Hypothalamus (tissue), 51 donors: ENCODE measurements at places on chromosomes 3 and 15.

DNA sequence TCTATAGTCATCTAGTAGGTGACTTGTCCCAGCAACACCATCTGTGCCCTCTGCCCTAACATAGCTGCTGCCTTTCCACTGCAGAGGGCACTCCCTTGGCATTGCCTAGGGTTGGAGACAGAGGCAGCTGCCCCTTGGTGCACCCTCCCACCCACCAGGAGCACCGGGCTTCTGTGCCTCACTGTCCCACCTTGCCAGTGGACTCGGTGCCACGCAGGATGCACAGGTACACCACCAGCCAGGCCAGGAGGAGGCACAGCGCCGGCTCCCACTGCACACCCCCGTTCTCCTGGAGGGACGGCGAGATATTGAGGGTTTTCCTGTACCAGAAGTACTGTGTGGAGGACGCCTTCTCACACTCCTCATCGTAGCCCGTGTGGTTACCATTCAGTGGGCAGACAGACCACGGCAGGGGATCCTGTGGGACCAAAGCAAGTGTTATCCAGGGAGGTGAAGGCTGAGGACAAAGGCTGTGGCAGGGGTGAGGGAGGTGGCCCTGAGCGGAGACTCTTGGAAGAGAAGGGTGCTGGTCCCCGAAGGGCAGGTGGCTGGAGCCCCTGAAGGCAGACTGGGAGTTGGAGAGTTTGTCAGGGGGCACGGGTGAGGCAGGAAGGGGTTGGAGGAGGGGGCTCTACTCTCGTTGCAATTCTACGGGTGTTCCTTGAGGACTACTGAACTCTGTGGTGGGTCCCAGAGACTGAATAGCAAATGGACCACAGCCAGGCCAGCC lies 20.6 kb downstream of the SLC6A20 start:
- DNase-seq, result no peak

GRCh38 chr3:188827576-188827975 lies 344.2 kb upstream of the TPRG1 start:
- DNase-seq, result no peak

DNA sequence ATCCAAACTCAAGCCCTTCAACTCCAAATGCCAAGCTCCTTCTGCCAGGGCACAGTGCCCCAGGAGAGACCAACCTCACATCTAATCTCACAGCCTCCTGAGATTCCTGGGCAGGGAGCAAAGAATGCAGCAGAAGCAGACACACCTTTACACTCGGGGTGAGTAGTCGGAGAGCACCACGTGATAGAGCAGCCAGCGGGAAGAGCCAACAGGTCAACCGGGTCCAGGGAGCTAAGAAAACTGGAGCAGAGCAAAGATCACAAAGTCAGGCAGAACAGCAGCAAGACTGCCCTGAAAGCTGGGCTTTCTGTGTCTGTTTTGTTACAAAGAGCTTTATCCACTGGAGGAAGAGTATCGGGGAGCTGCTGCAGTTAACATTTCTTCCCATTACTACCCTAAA lies 4.2 kb downstream of the B3GALNT1 start:
- DNase-seq, result no peak

DNA sequence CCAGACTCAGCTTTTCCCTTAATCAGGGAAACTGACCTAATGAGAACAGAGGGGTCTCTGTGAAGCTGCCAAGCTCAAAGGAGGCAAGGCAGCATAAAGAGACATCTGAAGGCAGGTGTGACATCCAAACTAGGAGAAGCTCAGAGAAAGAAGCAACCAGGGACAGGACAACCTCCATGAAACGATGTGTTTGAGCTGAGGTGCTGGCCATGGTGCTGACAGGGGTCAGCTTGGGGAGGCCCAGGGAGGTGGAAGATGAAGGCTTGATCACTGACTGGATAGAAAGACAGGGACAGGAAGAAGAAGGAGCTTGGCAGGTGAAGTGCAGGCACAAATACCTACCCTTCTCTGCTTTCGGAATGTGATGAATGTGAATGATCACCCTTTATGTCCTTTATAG lies 179.5 kb upstream of the NSMCE3 start:
- DNase-seq, result no peak

GRCh38 chr15:81312790-81313543 lies 11.0 kb downstream of the STARD5 start:
- DNase-seq, result no peak

DNA sequence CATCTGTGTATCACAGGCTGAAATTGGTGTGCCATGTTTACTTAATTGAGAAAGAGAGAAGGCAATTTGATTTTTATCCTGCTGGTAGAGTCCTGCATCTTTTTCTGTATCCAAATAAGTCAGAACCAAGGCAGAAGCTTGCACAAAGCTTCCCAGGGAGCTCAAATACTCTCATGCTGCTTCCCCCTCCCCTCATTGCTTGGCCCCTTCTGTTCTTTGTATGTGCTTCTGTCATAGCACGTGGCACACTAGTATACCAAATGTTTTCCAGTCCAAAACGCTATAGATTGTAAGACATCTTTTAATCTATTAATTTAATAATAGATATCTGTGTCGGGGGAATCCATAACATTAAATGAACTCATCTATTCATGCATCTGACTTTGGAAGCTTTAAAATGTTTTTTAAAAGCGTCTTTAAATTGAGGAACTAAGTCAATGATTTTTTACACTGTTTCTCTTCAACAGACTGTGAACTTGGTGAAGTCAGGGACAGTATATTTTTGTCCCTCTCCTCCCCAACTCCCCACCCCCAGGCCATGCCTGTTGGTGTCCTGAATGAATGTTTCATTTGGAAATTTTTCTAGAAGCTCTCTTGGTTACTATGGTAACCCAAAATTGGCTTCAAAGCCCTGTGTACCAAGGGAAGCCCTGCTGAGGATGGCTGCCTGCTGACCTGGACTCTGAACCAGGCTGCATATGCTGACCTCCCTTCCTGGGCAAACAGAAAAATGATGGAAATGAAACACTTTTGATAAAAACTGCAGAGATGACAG lies 26.2 kb upstream of the SLC35G2 start:
- no peak for DNase-seq

DNA sequence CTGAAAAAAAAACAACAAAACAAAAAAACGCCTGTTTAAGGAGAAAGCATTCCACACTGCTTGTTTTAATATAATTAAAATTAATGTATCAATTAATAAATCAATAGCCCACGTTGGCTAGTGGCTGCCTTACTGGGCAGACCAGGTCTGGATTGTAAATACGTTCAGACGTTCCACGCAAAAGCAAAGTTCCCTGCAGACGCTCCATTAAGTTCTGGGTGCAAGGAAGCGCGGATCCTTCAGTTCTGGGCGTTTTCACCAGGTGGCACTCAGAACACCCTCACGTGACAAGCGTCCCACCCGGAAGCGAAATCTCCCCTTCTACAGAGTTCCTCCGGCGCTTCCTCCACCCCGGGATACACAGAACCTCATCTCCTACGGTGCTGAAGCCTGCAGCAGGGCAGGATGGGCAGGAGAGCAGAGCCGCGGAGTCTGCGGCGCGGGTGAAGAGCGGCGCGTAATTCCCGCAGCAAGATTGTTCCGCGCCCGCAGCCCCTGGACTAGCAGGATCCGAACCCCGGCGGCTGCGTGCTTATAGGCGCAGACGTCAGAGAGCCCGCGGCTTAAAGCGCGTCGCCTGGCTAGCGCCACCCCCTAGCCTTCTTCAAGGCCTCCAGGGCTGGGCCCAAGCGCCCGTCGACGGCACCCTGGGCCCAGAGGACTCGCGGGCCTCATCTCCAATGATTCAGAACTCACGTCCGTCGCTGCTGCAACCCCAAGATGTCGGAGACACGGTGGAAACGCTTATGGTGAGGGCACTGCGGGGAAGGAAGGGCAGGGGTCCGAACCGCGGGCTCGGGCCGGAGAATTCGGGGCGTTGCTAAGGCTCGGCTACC lies at the start of gene SLC25A38:
SLC25A38 (plus strand) TSS at position 326 of the 836 bp plus-strand sequence; CDS start at position 681, 355 bp downstream.
- no peak for DNase-seq

DNA sequence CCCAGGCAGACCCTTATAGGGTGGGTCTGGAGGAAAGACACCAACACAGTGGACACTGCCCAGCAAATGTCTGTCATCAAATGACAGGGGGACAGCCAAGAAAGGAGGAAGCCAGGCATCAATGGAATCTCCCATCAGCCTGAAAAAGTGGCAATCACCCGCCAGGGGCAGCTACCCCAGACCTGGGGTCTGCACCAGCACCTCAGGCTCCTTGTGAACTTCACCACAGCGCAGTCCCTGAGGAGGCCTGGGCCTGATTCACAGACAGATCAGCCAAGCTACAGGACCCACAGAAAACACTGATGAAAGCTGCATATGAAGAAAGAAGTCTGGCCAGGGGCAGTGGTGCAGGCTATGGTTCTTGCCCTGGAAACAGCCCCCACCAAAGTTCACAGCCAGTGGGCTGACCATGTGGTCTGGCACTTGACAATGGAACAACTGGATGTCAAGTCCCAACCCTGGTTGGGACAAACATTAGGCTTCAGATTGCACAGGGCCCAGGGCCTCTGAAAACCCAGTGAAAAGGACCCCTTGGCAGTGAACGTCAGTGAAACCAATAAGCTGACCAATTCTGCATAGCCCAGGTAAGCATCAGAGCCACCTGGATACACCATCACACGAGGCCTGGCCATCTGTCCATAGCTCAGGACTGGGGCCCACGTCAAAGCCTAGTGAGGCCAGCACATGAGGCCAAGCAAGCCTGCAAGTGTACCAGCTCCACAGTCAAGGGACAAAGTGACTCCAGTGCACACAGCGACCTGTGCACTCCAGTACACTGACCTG lies 29.1 kb downstream of the ALS2CL start:
- DNase-seq, result no peak

GRCh38 chr3:9448643-9449042 lies 51.2 kb downstream of the SETD5 start:
- DNase-seq, result no peak

GRCh38 chr15:87710406-87710805 lies 546.1 kb downstream of the NTRK3 start:
- DNase-seq, result no peak

DNA sequence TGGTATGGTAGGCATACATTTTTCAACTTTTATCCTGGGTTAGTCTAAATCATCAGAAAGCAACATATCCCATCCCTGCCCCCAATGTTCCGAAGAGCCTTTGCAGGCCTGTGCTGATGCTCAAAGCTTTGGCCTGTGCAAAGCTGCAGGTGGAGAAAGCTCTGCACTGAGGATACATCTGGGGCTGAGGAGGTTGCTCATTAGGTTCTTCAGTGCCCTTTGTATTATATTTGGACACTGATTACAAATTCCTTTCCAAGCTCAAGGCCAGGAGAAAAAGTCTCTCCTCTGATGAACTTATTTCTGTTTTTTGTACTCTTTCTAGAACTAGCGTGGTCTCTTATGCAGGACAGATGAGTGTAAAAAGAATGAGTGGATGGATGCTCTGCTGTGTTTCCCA lies 325.5 kb upstream of the LRRFIP2 start:
- no peak for DNase-seq

DNA sequence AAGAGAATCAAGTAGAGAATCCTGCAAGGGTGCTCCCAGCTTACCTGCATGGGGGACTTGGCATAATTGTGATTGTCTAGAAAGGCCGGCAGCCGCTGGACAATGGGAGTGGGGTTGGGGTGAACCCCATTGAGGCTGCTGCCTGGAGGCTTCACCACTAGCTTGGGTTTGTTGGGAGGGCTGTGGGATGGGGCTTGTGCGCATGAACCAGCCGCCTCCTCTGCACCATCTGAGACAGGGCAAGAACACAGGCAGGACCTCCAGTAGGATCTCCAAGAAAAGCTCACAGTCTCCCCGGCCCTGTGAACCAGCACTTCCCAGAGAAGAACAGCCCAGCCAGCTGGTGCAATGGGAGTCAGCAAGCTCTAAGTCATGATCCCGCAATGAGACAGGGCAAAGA lies 39.8 kb downstream of the SEMA3G start:
- no peak for DNase-seq

- no peak for DNase-seq
These were observed 31.3 kb upstream of the SETMAR start for GRCh38 chr3:4271834-4272233.

DNA sequence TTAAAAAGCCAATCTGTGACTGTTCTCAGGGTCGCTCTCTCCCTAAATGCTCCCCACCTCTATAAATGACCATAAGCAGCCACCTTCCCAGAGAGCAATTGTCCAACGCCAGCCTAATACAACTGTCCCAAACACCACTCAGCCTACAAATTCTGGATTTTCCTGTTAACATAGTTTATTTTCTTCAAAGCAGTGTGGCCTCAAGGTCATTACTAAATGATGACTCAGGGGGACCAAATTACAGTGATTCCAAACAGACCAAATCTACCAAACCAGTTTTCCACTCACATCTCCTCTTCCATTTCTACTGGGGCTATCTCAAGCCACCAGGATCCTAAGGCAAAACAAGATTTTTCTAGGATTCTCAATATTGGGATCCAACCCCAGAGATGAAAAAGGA lies 22.5 kb downstream of the HEXA start:
- no peak for DNase-seq

DNA sequence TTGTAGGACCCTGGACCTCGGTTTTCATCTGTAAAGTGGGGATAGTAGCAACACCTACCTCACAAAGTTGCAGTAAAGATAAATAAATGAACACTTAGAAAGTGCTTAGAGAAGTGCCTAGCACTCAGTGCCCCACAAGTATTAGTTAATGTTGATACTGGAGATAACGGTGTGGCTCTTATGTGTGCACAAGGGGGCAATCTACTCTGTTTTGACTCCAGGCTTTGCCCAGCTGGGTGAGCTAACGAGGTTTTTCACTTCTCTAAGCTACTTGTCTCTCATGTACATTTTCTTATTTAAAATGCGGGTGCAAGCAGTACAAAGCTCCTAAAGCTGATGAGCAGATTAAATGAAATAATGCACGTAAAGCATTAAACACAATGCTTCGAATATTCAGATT lies 193.5 kb upstream of the ICE2 start:
- DNase-seq, result no peak

DNA sequence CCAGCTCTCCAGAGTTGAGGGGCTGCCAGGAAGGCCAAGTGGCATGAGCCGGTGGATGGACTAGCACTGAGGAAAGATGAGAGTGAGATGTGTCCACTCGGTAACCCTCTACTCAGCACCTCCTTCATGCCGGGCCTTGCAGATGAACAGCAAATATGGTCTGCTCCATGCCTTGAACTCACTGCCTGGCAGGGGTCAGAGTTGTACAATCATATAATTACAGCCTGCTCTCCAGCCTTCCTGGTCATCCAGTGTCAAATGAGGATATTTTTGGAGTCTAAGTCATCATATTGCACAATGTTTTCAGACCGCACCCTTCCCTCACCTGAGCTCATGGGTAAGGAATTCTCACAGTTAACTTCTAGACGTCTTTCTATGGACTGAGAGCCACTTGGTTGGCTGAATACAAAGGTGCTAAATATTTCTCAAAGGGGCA lies 4.9 kb downstream of the MGLL start:
- no peak for DNase-seq

GRCh38 chr3:123412811-123413604 lies 35.9 kb downstream of the ADCY5 start:
- DNase-seq, result peak; percentile 37

DNA sequence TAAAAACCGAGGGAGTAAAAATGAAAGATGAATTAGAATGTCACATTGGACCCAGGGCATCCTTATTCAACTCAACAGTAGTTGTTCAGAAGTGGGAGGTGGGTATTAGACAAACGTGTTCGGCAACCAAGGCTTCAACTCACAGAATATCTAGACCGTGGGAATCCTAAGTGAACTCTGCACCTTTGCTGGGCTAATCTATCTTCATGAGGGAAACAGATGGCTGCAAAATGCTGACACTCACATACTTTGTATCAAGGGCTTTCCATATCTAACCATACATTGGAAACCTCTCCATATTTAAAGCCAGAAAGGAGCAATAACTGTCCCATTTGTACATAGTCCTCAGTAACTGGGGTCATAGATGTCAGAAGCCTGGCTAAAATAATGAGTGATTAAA lies 20.9 kb downstream of the PLSCR1 start:
- DNase-seq, result no peak

- no peak for DNase-seq
These were observed 737.5 kb upstream of the LMCD1 start for GRCh38 chr3:7764115-7764514.
